CD4-positive, CD25-positive, alpha-beta regulatory T cell (primary cell): ENCODE measurements at places on chromosomes 7 and 10.

GRCh38 chr10:86594535-86594934, 59.8 kb upstream of the OPN4 start:
- no peak for DNase-seq

DNA sequence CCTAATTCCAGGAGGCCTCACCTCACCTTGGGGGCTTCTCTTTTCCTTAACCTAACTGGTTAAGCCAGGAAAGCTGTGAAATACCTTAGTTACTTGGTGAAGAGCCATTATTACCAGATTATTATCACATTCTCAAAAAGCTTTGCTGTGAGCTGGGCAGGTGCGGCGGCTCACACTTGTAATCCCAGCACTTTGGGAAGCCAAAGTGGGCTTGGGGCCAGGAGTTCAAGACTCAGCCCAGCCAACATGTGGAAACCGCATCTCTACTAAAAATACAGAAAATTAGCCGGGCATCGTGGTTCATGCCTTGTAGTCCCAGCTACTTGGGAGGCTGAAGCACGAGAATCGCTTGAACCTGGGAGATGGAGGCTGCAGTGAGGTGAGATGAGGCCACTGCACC, 102.4 kb upstream of the KLF6 start:
- no peak for DNase-seq

DNA sequence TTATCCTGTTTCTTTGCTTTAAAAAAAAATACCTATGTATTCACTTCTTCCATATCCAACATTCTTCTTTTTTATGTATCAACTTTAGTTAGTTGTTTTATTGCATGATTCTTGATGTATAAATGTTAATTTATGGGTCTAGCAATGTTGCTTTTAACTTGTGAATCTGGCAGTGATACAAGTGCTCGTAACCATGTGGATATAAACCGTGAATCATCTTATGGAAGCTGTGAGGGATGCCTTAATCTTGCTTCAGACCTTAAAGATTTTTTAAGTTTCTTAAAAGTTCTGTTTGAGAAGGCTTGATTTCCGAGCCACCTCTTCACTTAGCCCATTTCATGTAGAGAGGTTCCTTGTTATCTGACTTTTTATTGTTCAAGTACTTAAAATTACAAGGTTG, 25.9 kb downstream of the HELLS start:
- DNase-seq, result no peak

- DNase-seq, result no peak
Measured at GRCh38 chr7:25940086-25940906, 211.7 kb upstream of the NFE2L3 start.

GRCh38 chr10:30502266-30503060, 68.5 kb downstream of the MAP3K8 start:
- DNase-seq, result no peak

DNA sequence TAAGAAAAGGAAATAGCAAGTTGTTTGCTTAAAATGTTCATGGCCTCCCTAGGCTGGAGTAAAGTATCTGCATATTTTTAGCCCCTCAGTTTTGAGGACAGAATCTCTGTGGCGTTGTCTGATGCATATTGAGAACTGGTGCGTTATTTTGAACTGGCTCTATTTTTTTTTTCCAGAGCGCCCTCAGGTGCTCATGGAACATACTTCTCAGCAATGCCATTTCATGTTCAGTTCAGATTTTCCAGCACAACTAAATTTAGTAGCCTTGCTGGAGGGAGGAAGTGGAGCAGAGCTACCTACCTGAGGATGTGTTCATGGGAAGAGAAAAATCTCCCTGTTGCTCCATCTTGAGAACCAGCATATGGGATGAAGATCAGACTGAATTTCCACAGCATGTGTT, 870.5 kb downstream of the LRMDA start:
- peak; percentile 2 for DNase-seq

- DNase-seq, result no peak
Measured at GRCh38 chr10:8280946-8281345, 226.5 kb downstream of the GATA3 start.

GRCh38 chr10:102682416-102682815, 31.8 kb downstream of the ARL3 start:
- DNase-seq, result no peak

GRCh38 chr10:2280713-2281300, 543.5 kb upstream of the ADARB2 start:
- no peak for DNase-seq

DNA sequence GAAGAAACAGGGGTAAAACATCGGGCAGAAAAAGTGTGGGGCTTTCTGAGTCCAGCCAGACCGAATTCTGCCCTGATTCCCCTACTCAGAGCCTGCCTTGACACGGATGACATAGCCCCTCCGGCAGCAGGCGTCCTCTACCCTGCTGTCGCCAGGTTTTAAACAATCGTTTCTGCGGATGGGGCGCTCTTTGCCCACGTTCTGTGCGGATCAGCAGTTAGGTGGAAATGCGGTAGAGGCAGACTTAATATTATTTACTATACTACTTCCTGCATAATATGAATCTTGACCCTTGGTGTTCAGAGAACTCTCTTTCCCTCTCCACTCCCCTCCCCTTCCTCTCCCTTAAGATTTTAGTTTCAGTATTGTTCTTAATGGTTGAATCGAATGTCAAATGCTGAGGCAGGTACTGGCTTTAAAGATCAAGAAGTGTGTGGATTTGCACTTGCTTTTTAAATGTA, 2.4 kb downstream of the GATA3 start:
- peak; percentile 72 for DNase-seq

DNA sequence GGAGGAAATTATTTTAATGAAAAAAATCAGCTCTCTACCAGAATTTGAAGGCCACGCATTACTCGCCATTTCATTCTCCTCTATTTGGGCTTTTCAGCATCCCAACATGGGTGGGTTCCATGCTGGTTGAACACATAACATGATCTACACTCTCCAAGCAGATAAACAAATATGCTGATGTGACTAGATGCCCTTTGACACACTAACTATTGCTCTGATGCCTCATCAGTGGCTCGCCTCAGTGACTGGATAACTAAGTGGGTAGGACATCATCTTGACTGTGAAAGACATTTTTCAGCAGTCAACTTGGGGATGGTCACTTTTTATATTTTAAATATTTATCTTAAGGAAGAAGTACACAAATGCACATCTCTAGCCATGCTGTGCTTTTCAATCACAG, 113.9 kb upstream of the LAMB4 start:
- no peak for DNase-seq

DNA sequence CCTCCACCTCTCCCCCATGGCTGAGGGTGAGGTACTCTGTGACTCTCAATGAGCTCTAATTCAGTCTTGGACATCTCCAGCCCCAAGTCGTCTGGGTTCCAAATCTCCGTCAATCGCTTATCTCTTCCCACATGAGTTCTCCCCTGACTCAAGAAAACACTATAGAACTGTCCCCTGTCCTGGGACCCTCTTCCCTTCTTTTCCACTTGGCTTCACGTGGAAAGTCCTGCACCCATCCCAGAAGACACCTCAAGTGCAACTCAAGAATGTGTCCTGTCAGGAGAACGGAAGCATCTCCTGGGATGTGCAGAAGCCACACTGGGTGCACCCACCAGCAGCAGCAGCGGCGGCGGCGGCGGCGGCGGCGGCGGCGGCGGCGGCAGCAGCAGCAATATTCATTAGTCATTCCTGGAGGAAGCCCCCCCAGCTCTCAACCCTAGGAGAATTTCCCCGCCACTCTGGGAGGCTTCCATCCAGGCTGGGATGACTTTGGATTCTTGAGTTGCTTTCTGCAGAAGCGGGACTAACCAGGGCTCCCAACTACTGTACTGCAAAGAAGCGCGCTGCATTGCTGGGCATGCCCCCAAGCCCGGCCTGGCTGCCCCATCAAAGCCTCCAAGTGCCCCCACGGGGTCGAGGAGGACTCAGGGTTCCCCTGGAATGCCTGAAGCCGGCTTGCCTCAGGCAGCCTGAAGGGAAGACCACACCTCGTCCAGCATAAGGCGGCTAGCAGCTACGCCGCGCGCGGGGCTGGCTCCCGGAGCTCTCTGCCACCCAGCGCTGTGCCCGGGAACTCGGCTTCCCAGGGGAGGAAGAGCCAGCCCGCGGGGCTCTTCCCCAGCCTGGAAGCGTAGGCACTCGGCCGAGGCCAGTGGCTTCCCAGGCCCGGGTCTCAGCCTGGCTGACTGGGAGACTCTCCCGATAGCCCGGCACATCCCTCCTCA, 1.0 kb downstream of the CRTAC1 start:
- no peak for DNase-seq

- DNase-seq, result no peak
Measured at GRCh38 chr10:5645375-5645774, 21.0 kb downstream of the ASB13 start.

DNA sequence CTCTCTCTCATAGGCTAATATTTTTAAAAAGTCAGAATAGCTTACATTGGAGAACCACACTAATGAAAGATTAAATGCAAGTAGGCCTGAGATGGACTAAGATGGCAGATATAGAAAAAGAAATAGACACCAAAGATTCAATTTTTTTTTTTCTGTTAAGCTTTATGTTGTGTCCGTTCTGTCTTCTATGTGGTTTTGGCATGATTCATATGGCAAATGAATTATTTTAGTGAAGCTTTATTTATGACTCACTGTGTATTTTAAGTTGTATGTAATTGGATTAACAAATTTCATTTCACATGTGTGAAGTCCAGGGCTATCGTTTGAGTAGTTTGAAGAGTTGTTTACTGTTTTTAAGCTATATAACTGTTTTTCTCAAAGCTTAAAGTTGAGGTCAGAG, 214.8 kb downstream of the CAMK1D start:
- DNase-seq, result no peak

DNA sequence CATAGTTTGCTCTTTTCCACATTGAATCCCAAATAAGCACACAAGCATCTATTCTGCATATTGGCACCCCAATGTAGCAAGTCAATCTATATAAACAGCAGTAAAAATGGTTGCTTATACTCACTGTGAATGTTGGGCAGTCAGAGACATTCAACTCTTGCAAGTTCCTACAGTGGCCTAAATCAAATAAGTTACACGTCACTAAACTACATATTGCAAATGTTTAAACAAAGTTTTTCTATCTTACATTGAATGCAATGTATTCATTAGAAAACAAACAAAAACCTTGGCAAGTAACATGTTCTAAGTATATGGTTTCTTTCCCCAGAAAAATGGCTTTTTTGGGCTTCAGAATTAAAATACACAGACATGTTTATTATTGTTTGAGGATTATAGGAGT, 19.0 kb downstream of the LRRC17 start:
- DNase-seq, result no peak

GRCh38 chr7:131521651-131522163, 34.7 kb downstream of the PODXL start:
- DNase-seq, result no peak

- DNase-seq, result no peak
Measured at GRCh38 chr10:27457261-27457945, 46.7 kb upstream of the RAB18 start.

DNA sequence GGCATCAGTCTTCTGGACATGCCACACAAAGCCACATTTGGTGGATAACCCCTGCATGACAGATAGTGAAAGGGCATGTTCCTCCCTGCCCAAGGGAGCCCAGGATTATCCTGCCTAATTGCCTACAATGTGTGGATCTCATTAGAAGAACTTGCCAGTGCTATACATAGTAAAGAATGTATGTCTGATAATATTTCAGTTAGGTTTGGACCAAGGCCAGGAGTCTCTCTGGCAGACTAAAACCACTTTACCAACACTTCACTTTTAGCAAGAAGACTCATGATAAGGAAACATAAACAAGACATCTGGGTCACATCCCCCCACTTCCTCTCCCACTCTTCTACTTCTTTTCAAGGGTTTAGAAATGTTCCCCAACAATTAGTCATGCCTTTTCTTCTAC, 196.7 kb downstream of the MTERF1 start:
- DNase-seq, result no peak

DNA sequence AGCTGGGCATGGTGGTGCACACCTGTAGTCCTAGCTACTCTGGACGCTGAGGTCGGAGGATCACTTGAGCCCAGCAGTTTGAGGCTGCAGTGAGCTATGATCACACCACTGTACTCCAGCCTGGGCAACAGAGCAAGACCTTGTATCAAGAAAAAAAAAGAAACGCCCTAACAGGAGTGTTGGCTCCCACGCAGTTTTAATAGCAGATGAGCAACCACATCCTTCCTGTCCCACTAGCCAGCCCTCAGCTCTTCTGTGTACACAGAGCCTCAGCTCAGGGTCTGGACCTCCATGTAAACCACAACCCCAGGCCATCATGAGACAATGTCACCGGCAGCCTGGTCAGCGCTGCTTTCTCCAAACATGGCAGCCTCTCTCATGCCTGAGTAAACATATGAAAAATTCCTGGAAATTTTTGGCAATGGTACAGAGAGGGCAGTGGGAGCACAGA, 108.2 kb downstream of the PIP4K2A start:
- peak; percentile 47 for DNase-seq

DNA sequence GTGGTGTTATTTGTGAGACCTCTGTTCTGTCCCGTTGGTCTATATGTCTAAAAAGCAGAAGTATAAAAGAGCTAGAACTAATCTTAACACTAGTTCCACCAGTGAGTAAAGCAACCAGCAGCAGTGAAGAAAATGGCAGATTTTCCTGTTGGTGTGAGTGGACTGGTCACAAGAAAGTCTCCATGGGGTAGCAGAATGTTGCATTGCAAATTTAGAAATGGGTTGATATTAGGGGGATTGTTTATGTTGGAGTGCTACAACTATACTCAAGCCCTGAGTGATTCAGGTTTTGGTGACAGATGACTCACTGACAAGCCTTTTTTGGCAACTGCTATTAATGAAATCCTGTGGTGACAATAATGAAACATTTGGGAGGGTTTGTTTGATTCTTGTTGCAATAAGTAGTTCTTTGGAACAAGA, 5.6 kb downstream of the AVL9 start:
- no peak for DNase-seq

- no peak for DNase-seq
Measured at GRCh38 chr10:97766106-97766810, 5.5 kb downstream of the SFRP5 start.

- DNase-seq, result no peak
Measured at GRCh38 chr7:129047761-129048160, 7.2 kb downstream of the TNPO3 start.

GRCh38 chr10:31730776-31731175, 197.9 kb downstream of the ARHGAP12 start:
- no peak for DNase-seq

DNA sequence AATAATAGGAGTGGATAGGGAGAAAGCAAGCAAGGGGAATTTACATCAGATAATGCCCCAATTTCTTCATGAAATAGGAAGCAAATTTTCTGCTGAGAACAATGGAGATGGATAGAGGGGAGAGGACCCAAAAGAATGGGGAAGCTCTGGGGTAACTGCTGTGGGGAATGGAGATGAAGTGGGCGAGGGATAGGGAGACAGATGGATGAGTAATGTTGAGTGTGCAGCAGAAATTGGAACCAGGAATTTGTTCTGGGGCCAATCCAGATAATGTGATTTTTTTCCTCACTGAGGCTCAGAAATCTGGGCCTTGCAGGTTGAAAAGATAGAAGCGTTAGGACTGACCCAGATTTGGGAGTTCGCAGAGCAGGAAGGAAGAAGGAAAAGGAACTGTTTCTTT, 24.5 kb upstream of the MRC1 start:
- no peak for DNase-seq
